ENCODE measurements at places on chromosomes 1 and 21.

- no peak for DNase-seq
Observed at GRCh38 chr1:113021430-113022085, 51.4 kb upstream of the LRIG2 start.

GRCh38 chr1:107739201-107739600 lies 225.8 kb downstream of the VAV3 start:
- DNase-seq = no peak

DNA sequence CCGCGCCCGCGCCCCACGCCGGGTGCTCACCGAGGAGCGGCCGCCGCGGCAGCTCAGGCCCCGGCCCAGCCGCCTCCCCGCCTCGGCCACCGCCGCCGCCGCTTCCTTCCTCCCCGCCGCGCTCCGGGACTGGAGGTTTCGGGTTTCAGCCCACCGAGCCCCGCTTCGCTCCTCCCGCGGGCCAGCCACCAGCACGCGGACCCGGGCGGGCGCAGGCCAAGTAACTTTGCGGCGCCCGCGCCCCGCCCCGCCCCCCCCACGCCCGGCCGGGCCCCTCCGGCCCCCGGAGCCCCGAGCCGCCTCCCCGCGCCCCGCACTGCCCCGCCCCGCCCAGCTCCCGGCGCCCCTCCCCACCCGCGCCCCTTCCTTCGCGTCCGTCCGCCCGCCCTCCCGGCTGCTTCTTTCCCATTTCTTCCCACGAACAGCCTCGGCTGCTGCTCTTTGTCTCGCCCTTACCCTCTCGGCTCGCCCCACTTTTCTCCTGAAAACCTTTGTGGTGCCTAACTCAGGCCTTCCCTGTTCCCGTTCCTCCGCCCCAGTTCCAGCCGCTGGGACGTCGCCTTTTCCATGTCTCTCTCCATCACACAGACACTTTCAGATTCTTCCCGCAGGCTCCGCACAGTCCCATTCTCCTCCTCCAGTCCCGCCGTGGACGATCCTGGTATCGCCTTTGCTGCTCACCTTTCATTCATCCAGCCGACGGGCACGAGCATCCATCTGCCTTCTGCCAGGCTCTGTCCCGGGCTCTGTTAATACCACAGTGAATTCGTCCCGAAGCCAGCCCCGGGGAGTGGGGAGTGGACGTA lies at the start of gene GPR161:
Gene GPR161 (minus strand): TSS at position 222 of the 806 bp plus-strand sequence. CDS start 32,080 bp downstream, outside the sequence.
- DNase-seq = no peak

GRCh38 chr1:44894591-44894990 lies 51.5 kb upstream of the PTCH2 start:
- no peak for DNase-seq

GRCh38 chr21:42722808-42723473 lies 69.5 kb downstream of the PDE9A start:
- DNase-seq = no peak

DNA sequence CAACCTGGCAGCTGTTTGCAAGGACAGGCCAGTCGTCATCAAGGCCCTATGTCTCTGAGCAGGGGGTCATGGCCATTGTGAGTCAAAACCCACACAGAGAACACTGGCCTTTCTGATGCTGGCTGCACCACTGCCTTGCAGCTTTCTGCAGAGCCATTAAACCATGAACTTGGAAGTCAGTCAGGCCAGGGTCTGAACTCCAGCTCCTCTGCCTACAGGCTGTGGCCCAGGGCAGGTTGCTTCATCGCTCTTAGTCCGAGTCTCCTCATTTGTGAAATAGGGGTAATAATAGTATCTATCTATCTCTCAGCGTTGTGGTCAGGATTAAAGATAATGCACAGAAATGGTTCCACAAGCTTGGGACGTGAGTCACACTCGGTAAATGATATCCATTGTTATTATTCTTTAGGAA lies 35.8 kb upstream of the HIVEP3 start:
- DNase-seq = no peak

DNA sequence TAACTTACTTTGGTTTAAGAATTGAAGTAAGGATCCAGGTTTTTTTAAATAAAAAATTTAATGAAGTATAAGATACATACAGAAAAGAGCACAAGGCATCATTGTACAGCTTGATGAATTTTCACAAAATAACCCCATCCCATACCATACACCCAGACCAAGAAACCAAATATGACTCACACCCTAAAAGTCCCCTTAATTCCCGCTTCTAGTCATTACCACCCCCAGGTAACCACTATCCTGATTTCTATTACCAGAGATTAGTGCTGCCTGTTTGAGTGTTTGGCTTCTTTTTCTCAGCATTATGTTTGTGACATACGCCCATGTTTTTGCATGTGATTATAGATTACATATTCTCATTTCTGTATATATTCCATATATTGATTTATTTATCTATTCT lies 98.5 kb upstream of the HIVEP3 start:
- no peak for DNase-seq

- no peak for DNase-seq
Observed at GRCh38 chr1:151940541-151940940, 31.2 kb upstream of the THEM4 start.

DNA sequence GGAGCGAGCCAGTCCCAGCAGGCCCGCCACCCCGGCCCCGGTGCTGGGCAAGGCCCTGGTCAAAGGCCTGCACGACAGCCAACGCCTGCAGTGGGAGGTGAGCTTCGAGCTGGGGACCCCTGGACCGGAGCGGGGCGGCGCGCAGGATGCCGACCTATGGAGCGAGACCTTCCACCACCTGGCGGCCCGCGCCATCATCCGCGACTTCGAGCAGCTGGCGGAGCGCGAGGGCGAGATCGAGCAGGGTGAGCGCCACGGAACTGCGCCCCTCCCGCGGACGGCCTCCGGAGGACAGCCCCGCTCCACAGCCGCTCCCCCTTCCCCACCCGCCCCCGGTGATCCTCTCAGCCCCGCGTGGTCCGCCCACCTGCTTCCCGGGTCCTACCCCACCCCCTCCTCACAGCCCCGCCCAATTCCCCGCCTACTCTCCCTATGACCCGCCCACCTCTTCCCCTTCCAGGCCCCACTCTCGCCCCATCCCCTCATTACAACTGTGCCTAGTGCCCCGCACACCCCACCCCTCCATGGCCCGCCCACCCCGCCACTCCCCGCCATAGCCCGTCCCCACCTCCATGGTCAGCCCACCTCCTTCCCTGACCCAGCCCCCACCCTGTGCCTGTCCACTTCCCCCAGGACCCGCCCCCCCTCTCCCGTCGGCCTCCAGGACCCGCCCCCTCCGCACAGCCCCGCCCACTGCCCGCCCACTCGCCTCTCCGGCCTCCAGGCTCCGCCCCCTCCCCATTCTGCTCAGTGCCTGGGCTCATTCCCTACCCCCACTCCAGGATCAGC lies 52.7 kb downstream of the VWA5B1 start:
- no peak for DNase-seq

DNA sequence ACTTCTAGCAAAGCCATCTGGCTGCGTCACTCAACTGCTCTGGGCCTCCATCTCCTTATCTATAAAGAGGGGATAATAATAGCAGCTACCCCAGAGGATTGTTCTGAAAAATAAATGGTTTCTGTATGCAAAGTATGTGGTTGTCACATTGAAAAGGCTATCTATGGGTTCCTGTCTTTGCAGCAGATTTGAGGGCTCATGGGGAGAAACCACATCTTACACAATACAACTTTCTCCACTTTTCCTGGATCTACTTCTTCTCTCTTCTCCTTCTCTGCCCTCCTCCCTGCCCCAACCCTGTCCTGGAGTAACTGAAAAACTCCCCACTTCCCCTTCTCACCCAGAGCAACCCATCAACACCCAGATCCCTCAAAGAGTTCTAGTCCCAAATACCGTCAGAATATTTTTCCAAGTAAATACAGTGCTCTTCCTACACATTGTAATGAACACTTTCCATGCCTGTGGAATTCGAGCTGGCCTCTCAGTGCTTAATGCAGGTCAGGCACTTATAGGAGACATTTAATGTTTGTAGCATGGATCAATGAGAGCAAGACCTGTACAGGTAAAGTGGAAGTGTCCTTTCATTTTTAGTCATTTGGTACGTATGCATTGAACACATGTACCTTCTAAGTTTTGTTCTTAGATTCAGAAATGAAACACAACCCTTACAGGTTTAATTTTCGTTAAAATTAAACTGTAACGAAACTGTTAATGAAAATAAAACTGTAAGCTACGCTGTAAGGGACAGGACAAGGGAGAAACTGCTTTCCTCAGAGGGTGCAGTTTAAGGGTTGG lies 131.9 kb downstream of the AK5 start:
- DNase-seq = no peak

- no peak for DNase-seq
Observed at GRCh38 chr1:1906185-1907097, 8.6 kb upstream of the CALML6 start.

DNA sequence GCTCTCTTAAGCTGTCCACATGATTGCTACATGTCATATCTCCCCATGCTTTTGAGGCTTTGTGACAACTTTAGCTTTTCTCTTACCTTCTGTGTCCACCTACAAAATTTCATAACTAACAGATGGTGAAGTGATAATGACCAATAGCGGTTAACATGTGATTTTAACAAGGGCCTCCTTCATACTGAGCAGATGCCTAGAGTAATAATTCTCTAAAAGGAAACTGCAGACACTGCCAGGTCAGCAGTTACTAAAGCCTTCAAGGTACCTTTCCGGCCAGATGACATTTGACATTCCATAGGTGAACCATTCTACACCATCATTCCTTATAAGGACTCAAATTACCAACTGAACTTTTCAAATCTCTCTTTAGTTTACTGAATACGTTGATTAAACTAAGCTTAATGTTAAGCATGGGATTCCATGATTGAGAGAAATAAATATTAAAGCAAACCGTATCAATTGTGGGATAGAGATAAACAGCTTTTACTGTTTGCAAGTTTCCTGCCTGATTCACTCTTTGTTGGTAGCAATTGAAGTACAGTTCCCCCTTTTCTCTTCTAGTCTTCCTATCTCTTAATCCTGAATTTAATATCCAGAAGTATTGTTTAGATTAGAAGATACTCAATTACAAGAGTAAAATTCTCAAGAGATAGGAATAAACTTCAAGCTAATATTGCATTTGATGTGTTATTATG lies 205.1 kb downstream of the PLA2G4A start:
- no peak for DNase-seq

GRCh38 chr1:178632653-178633052 lies 92.4 kb upstream of the RALGPS2 start:
- no peak for DNase-seq

GRCh38 chr1:106233511-106233910 lies 823.0 kb upstream of the PRMT6 start:
- DNase-seq = no peak

DNA sequence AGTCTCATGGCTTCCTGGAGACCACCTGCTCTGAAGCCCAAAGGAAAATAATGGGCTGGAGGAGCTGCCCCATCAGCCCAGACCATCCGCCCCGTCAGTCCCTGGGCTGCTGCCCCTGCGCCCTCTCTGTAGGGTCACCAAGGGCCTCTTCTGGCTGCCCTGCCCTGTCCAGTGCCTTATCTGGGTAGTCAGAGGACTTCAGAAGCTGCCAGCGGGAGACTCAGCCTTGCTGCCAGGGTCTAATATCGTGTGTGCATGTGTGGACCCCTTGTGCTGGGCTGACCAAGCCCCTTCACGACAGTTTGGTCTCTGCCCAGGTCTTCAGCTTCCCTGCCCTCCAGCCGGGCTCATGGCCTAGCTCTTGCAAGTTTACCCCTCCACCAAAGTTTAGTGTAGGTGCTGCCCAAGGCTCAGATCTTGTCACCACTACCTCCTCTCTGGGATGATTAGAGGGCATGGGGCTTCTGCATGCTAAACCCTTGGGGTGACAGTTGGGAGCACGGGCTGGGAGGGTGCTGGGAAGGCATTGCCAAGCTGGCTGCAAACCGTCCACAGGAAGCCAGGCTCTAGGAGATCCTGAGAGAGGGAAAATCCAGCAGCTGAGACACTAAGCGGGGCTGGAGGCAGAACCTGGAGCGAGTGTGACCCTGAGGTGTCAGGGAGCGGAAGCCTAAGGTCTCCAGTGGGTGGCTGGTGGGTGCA lies 20.6 kb downstream of the NENF start:
- no peak for DNase-seq

GRCh38 chr1:46526691-46527291 lies 24.7 kb downstream of the KNCN start:
- DNase-seq = no peak

DNA sequence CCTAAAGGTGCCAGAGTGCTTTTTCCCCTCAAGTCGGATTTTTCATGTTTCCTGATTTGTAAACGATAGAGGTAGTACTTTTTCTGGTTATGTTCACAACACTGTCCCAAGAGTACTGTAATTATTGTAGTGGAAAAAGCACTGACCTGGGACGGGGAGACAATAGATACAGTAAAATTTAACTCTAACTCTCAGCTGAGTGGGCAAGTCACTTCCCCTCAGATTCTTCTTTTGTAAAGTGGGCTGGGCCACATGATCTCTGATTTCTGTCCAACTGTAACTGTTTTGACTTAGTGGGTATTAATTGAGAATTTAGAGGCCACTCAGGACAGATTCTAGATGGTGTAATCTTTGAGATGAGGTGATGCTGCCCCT lies 19.1 kb downstream of the MARCKSL1 start:
- no peak for DNase-seq

DNA sequence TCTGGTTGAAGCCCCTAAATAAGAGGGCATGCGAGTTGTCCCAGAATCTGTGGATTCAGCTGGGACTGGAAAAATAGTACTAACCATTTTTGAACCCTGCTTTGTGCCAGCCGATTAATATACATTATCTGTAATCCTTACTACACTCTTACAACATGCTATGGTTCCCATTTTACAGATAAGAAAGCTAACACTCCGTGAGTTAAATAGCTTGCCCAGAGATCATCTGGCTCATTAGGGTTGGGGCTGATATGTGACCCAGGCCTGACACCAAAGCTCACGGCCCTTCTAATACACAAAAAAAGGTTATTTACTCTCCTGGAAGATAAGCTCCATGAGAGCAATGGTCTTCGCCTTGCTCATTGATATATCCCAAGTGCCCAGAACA lies 14.9 kb downstream of the ATP2B4 start:
- no peak for DNase-seq

- no peak for DNase-seq
Observed at GRCh38 chr1:245058882-245059281, 95.9 kb upstream of the KIF26B start.

DNA sequence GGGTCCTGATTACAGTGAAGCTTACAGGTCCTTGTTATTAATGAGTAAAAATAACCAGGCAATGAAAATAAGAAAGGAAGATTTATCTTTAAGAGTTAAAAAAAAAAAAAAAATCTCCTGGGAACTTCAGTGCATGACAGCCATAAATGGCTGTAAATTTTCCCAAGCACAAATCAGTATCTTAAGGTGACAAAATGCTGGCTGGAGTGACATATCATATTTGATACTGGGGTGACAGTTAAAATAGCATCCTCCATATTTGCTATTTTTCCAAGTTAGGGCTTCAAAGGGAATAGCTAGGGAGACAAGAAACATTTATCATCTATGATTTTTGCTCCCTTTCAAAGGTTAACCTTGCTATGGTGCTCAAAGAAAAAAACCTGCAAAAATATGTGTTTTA lies 226.6 kb downstream of the PRDM2 start:
- no peak for DNase-seq

GRCh38 chr1:94805912-94806311 lies 14.2 kb upstream of the SLC44A3 start:
- peak; percentile 15 for DNase-seq

GRCh38 chr1:32884726-32885125 lies 1.6 kb upstream of the HPCA start:
- no peak for DNase-seq

GRCh38 chr1:22208268-22208972 lies 65.5 kb upstream of the WNT4 start:
- DNase-seq = no peak

GRCh38 chr1:94892604-94893254 lies 34.2 kb downstream of the CNN3 start:
- DNase-seq = no peak

GRCh38 chr21:15221799-15222386 lies 157.1 kb upstream of the NRIP1 start:
- DNase-seq = no peak

- DNase-seq = no peak
Observed at GRCh38 chr21:23822760-23823159, 1784.5 kb downstream of the MRPL39 start.

Measured in stimulated activated CD8-positive, alpha-beta memory T cell treated with anti-CD3 and anti-CD28 coated beads, Interleukin-7, amount 100 ng/mL, for 1 hour (primary cell).